ENCODE measurements at places on chromosomes 5 and 9. TPM values are rescaled to one million over a fixed set of nuclear protein-coding genes. Genes with fewer than 3 reads are reported as not detected.

DNA sequence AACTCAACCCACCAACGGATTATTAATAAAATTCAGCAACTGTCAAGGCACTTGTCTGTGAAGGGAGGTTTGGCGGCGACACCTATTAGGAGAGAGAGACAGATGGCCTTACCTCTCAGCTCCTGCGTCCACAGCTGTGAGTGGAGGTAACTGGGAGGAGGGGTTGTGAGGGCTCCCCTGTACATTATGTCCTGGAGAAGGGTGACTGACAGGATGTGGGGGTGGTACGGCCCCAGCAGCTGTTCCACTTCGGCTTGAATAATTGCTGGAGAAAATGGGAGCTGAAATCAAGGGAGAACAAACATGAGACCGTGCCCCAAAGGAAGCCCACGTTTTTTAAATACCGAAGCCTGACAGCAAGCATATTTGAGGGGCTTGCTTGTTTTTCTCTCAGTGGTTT, 353.5 kb upstream of the RFX3 start:
- no peak for DNase-seq
- no peaks in the 10 kb centered on the region for H3K27me3 ChIP-seq
- no peaks in the 10 kb centered on the region for H3K4me1 ChIP-seq
- H3K4me3 ChIP-seq: peak overlapping the region; percentile 5

DNA sequence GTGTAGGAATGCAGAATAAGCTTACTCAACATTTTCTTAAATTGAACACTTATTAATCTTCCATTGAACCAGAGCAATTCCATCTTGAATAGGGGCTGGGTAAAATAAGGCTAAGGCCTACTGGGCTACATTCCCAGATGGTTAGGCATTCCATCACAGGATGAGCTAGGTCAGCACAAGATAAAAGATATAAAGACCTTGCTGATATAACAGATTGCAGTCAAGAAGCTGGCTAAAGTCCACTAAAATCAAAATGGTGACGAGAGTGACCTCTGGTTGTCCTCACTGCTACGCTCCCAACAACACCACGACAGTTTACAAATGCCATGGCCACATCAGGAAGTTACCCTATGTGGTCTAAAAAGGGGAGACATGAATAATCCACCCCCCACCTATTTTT, 156.1 kb downstream of the NXNL2 start:
- H3K36me3 ChIP-seq: no peaks in the 10 kb centered on the region
- no peak overlapping the region for H3K27ac ChIP-seq
- DNase-seq: no peak
- H3K27me3 ChIP-seq: no peaks in the 10 kb centered on the region

GRCh38 chr5:171628633-171628974, 157.0 kb upstream of the SMIM23 start:
- H3K27ac ChIP-seq: no peak overlapping the region
- H3K4me1 ChIP-seq: peaks cover 6% of the 10 kb centered on the region
- no peaks in the 10 kb centered on the region for H3K27me3 ChIP-seq
- no peak overlapping the region for H3K4me3 ChIP-seq
- no peaks in the 10 kb centered on the region for H3K36me3 ChIP-seq

- no peak for DNase-seq
- H3K4me3 ChIP-seq: no peak overlapping the region
- no peak overlapping the region for H3K27ac ChIP-seq
- no peaks in the 10 kb centered on the region for H3K4me1 ChIP-seq
- H3K36me3 ChIP-seq: no peaks in the 10 kb centered on the region
These were observed 25.8 kb upstream of the FRRS1L start for GRCh38 chr9:109192732-109193361.

The GPR150 gene
- 0.59 TPM for total RNA-seq

- H3K36me3 ChIP-seq: peaks cover 4% of the 10 kb centered on the region
- no peaks in the 10 kb centered on the region for H3K4me1 ChIP-seq
- no peak for DNase-seq
- no peak overlapping the region for H3K4me3 ChIP-seq
- H3K27ac ChIP-seq: no peak overlapping the region
- no peaks in the 10 kb centered on the region for H3K27me3 ChIP-seq
These were observed 79.9 kb upstream of the FBXW11 start for GRCh38 chr5:172086194-172086975.

The PIP5K1B gene
- total RNA-seq: 2.6 TPM

- H3K27ac ChIP-seq: no peak overlapping the region
- H3K27me3 ChIP-seq: no peaks in the 10 kb centered on the region
- no peak overlapping the region for H3K4me3 ChIP-seq
- no peaks in the 10 kb centered on the region for H3K36me3 ChIP-seq
- no peak for DNase-seq
These were observed 271.4 kb downstream of the CSNK1G3 start for GRCh38 chr5:123783421-123783820.

GRCh38 chr5:76082772-76083554, at the start of gene SV2C:
TSS of gene SV2C (plus strand) at chr5:76083383. CDS start at chr5:76131751, 48,368 bp downstream.
- no peak within 1 kb of the TSS for H3K27ac ChIP-seq
- peaks cover 53% of the 10 kb centered on the region for H3K27me3 ChIP-seq
- no peaks in the 10 kb centered on the region for H3K4me1 ChIP-seq
- no peaks in the 10 kb centered on the region for H3K36me3 ChIP-seq
- no peak for DNase-seq
- peak within 1 kb of the TSS; percentile 18 for H3K4me3 ChIP-seq

- H3K36me3 ChIP-seq: no peaks in the 10 kb centered on the region
- no peak overlapping the region for H3K4me3 ChIP-seq
- H3K27me3 ChIP-seq: no peaks in the 10 kb centered on the region
- no peak overlapping the region for H3K27ac ChIP-seq
These were observed 1683.2 kb downstream of the MAT2B start for GRCh38 chr5:165188556-165189175.

The KLF9 gene
- 174 TPM for total RNA-seq

All from gastrocnemius medialis (tissue), 4 donors.